ENCODE measurements at places on chromosomes 3 and 15.

DNA sequence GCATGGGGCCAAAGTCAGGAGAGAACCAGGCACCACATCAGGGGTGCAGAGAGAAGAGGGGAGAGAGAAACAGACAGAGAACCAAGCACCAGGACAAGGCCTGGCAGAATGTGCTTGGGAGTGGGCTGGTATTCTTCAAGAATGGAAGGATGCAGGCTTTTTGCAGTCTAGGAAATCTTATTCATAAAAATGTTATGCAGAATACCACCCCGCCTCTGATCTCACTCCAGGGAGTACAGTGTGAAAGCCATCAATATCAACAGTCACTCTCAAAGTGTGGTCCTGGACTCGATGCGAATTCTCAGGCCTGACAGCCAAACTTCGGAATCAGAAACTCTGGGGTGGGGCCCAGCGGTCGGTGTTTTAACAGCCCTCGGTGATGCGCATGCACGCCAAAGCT, 16.9 kb downstream of the NTRK3 start:
- no peak for DNase-seq

GRCh38 chr3:10417847-10418246, 87.5 kb downstream of the ATP2B2 start:
- no peak for DNase-seq

DNA sequence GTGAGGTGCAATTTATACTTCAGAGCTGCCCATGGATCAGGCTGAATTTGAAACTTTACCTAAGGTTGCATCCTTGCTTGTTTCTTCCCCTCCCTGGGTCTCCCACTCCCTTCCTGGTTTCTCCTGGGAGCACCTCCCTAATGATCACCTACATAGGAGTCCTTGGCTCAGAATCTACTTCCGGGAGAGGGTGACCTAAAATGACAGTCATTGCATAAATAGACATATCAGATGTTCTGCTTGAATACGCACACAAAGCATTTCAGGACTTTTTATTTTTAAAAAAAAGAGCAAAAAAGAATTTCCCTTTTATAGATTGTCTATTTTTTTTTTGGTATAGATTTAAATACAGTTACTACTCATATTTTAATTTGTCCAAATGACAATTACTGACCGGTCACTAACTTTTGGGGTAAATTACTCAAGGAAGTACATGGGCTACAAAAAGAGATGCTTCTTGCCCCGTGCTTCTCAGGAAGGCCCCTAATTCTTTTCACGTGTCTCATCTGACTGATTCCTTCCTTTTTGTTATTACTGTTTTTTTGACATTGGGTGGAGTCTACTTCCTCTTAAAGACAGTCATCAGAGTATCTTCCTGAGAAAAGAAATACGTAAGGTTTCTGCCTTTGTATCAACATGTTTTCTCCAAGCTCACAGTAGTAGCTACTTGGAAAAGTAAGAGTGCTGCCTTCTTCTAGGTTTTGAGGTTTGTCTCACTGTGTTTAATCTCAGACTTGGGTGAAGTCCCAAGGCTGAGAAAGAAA, 4.9 kb upstream of the MYZAP start:
- no peak for DNase-seq

DNA sequence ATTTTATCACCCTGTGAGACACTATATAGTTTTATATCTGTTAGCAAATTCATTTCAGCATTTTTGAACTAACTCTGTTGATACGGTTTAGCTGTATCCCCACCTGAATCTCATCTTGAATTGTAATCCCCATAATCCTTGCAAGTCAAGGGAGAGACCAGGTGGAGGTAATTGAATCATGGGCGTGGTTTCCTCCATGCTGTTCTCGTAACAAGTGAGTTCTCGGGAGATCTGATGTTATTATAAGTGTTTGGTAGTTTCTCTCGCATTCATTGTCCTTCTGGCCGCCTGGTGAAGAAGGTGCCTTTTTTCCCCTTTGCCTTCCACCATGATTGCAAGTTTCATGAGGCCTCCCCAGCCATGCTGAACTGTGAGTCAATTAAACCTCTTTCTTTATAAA, 53.2 kb upstream of the TMC3 start:
- DNase-seq = no peak

DNA sequence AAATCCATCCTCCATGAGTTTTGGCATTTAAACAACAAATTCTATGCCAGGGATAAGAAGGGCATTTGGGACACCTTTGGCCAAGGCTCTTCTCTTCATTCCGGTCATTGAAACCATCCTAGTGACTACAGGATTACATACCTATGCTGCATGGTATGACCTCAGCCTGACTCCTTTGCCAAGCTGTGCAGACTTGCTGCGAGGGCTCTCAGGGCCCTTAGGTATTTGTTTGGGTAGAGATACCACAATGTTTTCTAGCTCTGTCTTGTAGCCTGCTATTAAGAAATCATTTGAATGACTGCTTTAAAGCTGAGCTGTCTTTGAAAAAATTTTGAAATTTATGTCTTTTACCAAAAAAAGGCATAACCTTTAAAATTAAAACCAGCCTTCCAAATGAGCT, 749.8 kb upstream of the SGO1 start:
- DNase-seq = no peak

GRCh38 chr3:13016083-13016720, 57.0 kb downstream of the IQSEC1 start:
- DNase-seq = peak; percentile 65

Measured in stimulated activated naive CD8-positive, alpha-beta T cell treated with anti-CD3 and anti-CD28 coated beads, Interleukin-15, Interleukin-2, amounts not matched to agents 100 U/mL and 50 U/mL, for 24 hours (primary cell).